ENCODE measurements at places on chromosomes 11 and 22.
A peak's percentile ranks its signal among the peaks of the same experiment; 100 is the strongest.

DNA sequence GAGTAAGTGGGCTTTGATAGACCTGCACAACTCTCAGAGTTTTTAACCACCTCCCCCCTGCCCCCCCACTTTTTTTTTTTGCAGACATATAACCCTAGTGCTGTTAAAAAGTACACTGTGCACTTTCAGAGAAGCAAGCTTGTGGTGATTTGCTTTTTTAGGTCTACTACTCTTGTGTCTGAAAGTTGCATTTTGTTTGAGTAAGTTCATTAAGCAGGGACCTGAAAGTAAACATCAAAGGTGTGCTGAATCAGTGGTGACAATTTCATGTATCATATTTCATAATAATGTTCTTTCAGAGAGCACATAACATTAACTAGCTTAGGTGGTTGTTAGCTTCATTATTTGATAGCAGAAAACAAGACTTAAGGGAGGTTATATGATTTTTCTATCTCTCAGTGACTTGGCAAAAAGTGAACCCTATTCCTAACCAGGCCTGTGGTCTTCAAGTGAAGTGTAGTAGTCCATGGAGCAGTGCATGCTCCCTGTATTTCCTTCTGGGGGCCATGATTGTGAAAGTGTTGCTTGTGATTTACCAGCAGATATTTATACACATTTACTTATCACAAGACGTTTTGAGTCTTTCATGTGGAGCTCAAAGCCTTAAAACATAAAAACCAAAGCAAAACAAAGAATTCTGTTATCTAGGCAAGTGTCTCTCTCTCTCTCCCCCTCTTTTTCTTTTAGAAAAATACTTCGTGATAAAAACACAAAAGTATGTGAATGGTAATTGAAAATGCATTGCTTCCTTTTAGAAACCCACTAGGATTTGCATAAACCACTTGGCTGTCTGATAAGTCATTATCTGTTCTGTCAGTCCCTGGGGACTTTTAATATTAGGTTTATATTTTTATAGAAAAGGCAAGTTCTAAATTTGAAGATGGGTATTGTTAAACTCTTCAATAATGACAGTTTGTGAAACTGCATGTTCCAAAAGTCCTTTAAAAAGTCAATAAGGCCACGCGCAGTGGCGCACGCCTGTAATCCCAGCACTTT, 7.5 kb upstream of the RAG2 start:
- no peak overlapping the region for H3K27ac ChIP-seq
- no peak for DNase-seq
- H3K36me3 ChIP-seq: no peaks in the 10 kb centered on the region
- H3K27me3 ChIP-seq: no peaks in the 10 kb centered on the region
- no peaks in the 10 kb centered on the region for H3K4me1 ChIP-seq

DNA sequence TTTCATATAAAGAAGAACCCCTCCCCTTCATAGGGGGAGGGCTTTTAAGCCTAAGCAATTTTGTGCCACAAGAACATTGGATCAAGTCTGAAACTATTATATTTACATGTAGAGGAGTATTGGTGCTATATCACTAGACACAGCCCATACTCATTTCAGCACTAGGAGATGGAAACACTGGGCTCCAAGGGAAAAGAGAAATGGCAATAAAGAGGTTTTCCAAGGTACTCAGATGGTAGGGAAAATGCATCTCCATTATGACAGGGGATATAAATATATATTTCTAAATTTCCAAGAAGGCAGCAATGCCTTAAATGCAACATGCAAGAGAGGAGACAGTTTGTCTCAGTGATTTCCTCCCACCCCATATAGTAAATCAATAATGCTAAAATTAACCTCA, 209.0 kb downstream of the RAB38 start:
- H3K4me1 ChIP-seq: no peaks in the 10 kb centered on the region
- no peak overlapping the region for H3K4me3 ChIP-seq
- no peaks in the 10 kb centered on the region for H3K36me3 ChIP-seq
- H3K27me3 ChIP-seq: no peaks in the 10 kb centered on the region
- no peak overlapping the region for H3K27ac ChIP-seq

GRCh38 chr11:70466596-70466995, 68.3 kb downstream of the CTTN start:
- DNase-seq: no peak
- H3K4me1 ChIP-seq: no peaks in the 10 kb centered on the region
- no peak overlapping the region for H3K27ac ChIP-seq
- H3K4me3 ChIP-seq: no peak overlapping the region

DNA sequence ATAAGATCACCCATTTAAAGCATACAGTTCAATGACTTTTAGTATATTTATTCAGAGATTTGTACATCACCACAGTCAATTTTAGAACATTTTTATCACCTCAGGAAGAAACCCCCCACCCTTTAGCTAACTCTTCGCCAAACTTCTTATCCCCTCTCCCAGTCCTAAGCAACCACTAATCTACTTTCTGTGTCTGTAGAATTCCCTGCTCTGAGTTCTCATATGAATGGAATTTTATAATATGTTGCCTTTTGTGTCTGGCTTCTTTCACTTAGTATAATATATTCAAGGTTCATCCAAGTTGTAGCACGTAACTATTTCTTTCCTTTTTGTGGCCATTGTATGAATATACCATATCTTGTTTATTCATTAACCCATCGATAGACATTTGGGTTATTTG, 3.6 kb downstream of the ANKRD13D start:
- no peak for DNase-seq
- H3K36me3 ChIP-seq: peaks cover 67% of the 10 kb centered on the region

GRCh38 chr11:28223994-28224393, 115.8 kb downstream of the METTL15 start:
- peaks cover 7% of the 10 kb centered on the region for H3K36me3 ChIP-seq
- no peak overlapping the region for H3K4me3 ChIP-seq
- no peaks in the 10 kb centered on the region for H3K27me3 ChIP-seq

- peaks cover 19% of the 10 kb centered on the region for H3K36me3 ChIP-seq
- peak; percentile 45 for DNase-seq
- H3K4me3 ChIP-seq: peak overlapping the region; percentile 84
- H3K27me3 ChIP-seq: no peaks in the 10 kb centered on the region
Observed at GRCh38 chr11:44566952-44567875, 1.8 kb downstream of the CD82 start.

GRCh38 chr11:74253361-74253760, 58.1 kb downstream of the P4HA3 start:
- H3K27me3 ChIP-seq: no peaks in the 10 kb centered on the region
- no peak overlapping the region for H3K27ac ChIP-seq
- no peak for DNase-seq
- no peak overlapping the region for H3K4me3 ChIP-seq
- H3K4me1 ChIP-seq: no peaks in the 10 kb centered on the region

DNA sequence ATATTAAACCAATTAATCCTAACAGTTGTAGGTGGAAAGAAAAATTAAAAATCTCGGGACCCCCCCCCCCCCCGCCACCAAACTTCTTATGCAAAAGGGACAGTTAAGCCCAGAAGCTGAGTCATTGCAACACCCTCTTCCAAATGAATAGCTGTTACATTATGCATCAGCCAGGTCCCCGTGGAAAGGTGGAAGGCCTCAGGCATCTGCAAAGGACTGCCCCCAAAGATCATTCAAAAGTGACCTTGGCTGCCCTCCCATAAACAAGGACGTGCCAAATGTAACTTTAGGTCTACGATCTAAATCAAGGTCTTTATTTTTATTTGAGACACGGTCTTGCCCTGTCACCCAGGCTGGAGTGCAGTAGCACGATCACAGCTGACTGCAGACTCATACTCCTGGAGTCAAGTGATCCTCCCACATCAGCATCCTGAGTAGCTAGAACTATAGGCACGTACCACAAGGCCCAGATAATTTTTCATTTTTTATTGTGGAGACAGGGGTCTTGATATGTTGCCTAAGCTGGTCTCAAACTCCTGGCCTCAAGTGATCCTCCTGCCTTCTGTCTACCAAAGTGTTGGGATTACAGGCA, 22.8 kb downstream of the SYN3 start:
- no peak for DNase-seq
- H3K4me3 ChIP-seq: no peak overlapping the region
- no peak overlapping the region for H3K27ac ChIP-seq
- H3K36me3 ChIP-seq: no peaks in the 10 kb centered on the region

- H3K27ac ChIP-seq: peak overlapping the region; percentile 88
- no peak for DNase-seq
- H3K36me3 ChIP-seq: peaks cover 92% of the 10 kb centered on the region
- peaks cover 98% of the 10 kb centered on the region for H3K4me1 ChIP-seq
- no peaks in the 10 kb centered on the region for H3K27me3 ChIP-seq
Observed at GRCh38 chr11:128487978-128488377, 99.4 kb downstream of the ETS1 start.

DNA sequence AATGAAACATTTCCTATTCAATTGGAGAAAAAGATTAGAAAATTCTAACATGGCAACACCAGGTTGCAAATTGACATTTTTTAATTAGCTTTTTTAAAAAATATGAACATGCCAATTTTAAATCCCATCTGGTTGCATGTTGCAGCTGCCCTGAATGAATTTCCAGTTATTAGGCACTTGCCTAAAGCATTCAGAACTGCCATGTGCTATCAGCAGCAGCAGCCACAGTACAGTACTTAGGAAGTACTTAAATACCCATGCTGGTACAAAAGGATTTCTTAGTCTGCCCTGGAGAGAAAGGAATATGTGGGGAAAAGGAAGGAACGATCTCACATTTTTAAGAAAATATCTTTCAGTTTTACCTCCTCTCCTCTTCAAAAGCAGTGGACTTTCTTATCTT, 46.2 kb downstream of the FAM168A start:
- H3K27ac ChIP-seq: no peak overlapping the region
- no peaks in the 10 kb centered on the region for H3K36me3 ChIP-seq
- DNase-seq: no peak
- peaks cover 21% of the 10 kb centered on the region for H3K4me1 ChIP-seq
- H3K27me3 ChIP-seq: no peaks in the 10 kb centered on the region

DNA sequence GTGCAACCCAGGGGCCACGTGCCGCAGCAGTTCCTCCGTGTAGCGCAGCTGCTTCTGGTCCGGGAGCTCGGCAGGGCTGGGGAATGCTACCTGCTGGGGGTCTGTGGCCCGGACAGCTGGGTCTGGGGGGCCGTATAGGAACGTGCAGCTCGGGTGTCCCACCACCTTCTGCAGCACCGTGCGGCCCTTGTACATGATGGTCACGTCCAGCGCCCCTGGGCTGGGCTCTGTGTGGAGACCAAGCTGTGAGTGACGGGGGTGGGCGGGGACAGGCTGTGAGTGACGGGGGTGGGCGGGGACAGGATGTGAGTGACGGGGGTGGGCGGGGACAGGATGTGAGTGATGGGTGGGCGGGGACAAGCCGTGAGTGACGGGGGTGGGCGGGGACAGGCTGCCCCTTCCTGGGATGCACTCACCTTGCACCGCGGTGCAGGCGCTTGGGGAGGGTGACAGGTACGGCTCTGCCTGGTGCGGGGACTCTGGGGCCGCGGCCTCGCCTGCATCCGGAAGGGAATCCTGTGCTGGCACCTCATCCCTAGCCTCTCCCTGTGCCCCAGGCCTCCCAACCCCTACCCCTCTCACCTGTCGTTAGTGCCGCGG, 2.3 kb downstream of the IRF7 start:
- H3K4me1 ChIP-seq: peaks cover 24% of the 10 kb centered on the region
- H3K27me3 ChIP-seq: peaks cover 11% of the 10 kb centered on the region
- peaks cover 15% of the 10 kb centered on the region for H3K36me3 ChIP-seq
- peak overlapping the region; percentile 47 for H3K4me3 ChIP-seq

- peaks cover 79% of the 10 kb centered on the region for H3K4me1 ChIP-seq
- peak within 1 kb of the TSS; percentile 55 for H3K27ac ChIP-seq
- peaks cover 42% of the 10 kb centered on the region for H3K36me3 ChIP-seq
- no peaks in the 10 kb centered on the region for H3K27me3 ChIP-seq
Observed at GRCh38 chr22:25741692-25742626, at the start of gene MYO18B. TSS of gene MYO18B (plus strand) at chr22:25742188. CDS start at chr22:25761093, 18,905 bp downstream.

DNA sequence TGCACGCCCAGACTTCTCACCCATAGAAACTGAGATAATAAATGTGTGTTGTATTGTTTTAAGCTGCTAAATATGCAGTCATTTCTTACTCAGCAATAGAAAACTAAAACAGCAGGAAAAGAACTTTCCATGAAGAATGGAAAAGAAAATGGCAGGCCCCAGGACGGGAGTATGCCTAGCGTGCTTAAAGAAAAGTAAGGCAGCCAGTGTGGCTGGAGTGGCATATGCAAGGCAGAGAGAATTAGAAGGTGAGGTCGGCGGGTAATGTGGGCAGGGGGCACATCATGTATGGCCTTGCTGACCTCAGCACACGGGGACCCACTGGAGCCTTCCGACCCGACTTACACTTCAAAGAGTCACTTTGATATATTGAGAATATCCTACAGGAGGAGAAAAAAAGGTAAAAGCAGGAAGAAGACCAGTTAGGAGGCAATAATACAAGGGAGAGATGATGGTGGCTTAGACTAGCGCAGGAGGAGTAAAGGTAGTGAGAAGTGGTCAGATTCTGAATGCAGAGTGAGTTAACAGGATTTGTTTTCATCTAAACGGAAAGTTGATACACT, 20.5 kb downstream of the TBRG1 start:
- no peaks in the 10 kb centered on the region for H3K4me1 ChIP-seq
- no peaks in the 10 kb centered on the region for H3K27me3 ChIP-seq
- peaks cover 7% of the 10 kb centered on the region for H3K36me3 ChIP-seq
- no peak for DNase-seq
- no peak overlapping the region for H3K27ac ChIP-seq

DNA sequence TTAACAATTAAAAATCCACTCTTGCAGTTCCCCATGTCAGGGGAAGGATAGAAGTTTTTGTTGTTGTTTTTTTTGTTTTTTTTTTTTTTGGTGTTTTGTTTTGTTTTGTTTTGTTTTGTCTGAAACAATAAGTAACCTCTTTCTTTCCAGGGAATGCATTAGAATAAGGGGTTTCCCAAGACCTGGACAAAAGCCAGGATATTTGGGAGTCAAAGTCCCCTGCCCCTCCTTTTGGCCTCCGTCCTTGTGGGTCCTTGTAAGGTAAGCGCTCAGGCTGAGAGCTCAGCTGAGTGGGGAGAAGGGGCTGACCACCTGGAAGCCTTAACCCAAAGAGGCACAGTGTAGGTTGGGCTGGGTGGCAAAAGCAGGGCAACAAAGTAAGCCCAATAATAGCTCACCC, 515.4 kb downstream of the SOX6 start:
- H3K36me3 ChIP-seq: no peaks in the 10 kb centered on the region
- H3K27ac ChIP-seq: no peak overlapping the region
- no peaks in the 10 kb centered on the region for H3K4me1 ChIP-seq
- no peak for DNase-seq

- no peaks in the 10 kb centered on the region for H3K36me3 ChIP-seq
- DNase-seq: no peak
- H3K4me3 ChIP-seq: no peak overlapping the region
Observed at GRCh38 chr11:103779054-103779453, 257.4 kb upstream of the DDI1 start.

DNA sequence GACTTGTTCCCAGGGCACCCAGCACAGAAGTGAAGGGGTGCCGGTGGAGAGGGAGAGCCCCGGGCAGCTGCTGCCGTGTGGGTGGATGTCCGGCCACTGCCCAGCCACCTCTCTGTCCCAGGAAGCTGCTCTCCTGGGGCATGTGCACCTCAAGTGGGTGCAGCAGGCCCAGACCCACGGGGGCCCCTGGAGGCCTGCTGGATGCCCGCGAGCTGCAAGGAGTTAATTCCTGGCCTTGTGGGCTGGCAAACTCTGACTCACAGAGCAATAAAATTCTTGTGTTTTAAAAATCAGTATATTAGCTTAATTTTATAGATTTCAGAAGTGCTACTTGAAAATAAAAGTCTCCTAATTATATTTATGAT, 37.4 kb upstream of the KCNQ1OT1 start:
- no peaks in the 10 kb centered on the region for H3K27me3 ChIP-seq
- no peaks in the 10 kb centered on the region for H3K36me3 ChIP-seq
- DNase-seq: no peak
- no peak overlapping the region for H3K27ac ChIP-seq

- DNase-seq: no peak
- peaks cover 6% of the 10 kb centered on the region for H3K4me1 ChIP-seq
- H3K27me3 ChIP-seq: peaks cover 31% of the 10 kb centered on the region
Observed at GRCh38 chr22:20904008-20904979, 12.9 kb upstream of the CRKL start.

- H3K27me3 ChIP-seq: no peaks in the 10 kb centered on the region
- no peak overlapping the region for H3K27ac ChIP-seq
- DNase-seq: no peak
- peaks cover 41% of the 10 kb centered on the region for H3K36me3 ChIP-seq
Observed at GRCh38 chr11:96275801-96276594, 67.0 kb downstream of the MAML2 start.

Data from activated naive CD4-positive, alpha-beta T cell treated with anti-CD3 and anti-CD28 coated beads, Interleukin-2, amount 10 ng/mL, durations not matched to agents 7 days and 5 days (primary cell).